Stimulated activated CD8-positive, alpha-beta memory T cell treated with anti-CD3 and anti-CD28 coated beads, Interleukin-4, amount 100 ng/mL, for 48 hours (primary cell): ENCODE measurements at places on chromosomes 13 and 19.

DNA sequence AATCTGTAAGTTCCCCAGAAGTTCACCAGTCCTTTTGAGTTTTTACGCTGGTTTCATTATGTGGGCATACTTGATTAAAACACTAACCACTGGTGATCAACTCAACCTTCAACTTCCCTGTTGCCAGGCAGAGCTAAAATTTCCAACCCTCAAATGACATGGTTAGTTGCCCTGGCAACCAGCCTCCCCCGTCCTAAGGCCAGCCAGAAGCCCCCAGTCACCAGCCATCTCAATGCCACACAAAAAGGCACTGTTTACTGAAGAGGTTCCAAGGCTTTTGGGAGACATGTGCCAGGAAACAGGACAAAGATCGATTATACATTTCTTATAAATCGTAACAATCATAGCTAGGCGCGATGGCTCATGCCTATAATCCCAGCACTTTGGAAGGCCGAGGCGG lies 1.6 kb downstream of the ZNF649 start:
- DNase-seq: no peak

- no peak for DNase-seq
Observed at GRCh38 chr19:39126312-39127187, 964 bp downstream of the PAK4 start.

- peak; percentile 33 for DNase-seq
Observed at GRCh38 chr13:21060338-21061028, 903 bp downstream of the LATS2 start.

- DNase-seq: no peak
Observed at GRCh38 chr19:32458500-32459123, 53.0 kb downstream of the DPY19L3 start.

DNA sequence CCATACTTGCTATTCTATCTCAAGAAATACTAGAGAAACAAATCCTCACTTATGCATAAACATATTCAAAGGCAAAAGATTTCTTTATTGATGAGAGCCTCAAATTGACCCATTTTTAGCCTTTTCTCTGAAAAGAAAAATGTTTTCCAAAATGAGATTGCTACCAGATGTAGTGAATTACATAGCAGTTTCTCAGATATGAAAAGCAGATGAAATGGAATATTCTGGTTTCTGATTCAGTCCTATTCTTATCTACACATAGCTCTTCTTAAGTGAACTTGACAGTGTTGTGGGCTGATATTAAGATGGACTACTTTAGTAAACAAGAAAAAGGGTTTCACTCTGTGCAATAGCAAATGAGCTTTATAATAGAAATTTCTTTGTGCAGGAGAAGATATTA lies 183.5 kb downstream of the DNAJC15 start:
- no peak for DNase-seq

DNA sequence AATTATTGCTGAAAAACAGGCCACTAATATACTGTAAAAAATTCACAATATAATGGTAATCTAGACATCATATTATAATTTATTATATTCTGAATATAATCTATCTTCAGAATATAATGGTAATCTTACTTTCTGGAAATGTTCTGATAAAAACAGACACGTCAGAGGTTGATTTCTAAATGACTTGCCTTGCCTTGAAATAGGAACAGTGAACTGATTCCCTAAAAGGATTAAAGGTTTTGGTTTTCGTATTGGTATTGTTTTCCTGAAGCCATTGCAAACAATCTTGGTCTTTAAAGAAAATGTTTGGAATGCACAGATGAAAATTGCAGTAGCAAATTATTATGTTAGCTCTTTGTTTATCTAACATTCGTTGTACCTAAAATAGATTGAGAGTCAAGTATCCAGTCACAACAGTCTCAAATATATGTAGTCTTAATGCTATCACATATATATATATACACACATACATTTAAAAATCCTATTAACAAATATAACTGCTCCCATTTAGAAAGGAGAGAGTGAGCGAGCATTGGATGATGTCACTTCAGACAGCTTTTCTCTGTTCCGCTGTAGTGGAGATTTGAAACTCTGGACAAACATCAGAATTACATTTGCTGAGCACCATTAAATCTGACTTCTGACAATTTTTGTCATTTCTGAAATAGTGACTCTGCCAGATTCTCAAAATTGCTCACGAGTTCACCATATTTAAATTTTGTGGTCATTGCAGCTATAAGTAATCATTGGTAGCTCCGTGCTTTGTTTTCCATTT lies 1.7 kb downstream of the ITM2B start:
- DNase-seq: no peak

DNA sequence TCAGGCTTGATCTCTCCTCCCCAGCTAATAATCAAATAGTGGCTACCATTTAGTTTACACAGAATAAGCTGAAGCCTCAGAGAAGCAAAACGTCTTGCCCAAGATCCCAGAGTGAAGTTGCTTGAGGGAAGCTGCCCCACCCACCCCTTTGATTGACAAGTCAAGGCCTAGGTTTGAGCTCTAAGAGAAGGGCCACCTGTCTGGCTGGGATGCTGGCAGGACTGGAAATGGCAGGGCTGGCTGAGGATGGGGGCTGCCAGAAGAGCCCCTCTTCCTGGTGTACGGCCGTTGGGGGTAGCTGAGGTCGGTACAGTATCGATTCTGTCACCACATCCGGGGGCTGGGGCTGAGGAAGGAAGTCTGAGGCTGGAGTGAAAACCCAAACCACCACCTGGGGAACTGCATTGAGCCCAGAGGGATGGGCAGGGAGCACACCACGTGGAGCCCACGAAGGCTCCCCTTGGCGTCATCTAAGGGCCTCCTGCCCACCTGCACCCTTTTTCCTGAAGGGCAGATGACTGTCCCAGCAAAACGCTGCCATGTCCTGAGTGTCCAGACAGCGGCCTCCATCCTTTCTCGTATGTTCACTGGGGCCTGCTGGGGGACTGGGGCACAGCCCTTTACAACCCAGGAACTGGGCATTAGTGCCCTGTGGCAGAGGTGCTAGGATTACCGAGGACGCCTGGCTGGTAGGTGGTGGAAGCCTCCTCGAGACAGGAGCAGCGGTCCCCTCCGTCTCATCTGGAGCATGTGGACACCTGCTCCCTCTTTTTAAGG lies 1.4 kb upstream of the PRKD2 start:
- DNase-seq: peak; percentile 71

DNA sequence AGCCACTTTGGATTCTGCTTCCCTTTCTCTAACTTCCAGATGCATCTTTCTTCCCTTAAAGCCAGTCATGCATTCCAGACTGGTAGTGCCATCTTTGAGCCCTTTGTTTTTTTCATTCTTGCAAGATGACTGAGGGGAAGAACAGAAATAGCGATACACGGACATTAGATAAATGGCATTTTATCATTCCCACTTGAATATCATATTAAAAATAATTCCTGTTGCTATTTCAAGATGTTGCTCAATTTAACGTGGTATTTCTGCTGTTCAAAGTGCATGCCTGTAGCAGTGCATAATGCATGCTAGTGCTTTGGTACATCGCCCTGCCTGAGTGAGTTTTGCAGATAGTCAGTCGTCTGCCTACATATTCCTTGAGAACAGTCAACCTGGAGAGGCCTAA lies 140.6 kb upstream of the FRY start:
- DNase-seq: no peak

GRCh38 chr13:99399623-99399974 lies 92.4 kb upstream of the GPR183 start:
- DNase-seq: no peak

- no peak for DNase-seq
Observed at GRCh38 chr13:74795526-74795925, 661.3 kb upstream of the KLF12 start.

DNA sequence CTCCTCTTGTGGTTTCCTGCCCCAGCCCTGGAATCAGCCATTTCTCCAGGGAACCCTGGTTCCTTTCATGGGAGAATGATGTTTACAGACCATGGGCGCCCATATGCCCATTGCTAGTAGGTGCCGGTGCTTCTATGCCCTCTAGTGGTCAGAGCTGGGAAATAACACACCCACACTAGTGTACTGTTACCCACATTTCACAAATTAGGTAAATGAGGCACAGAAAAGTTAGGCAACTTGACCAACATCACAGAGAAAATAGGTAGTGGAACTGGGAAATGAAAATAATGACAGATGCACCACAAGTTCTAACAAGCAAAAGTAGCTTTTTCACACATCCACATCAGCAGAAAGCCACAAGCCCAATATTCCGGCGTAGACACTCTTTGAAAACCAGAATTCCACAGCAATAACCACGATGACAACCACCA lies 1.3 kb upstream of the CEACAM3 start:
- DNase-seq: peak; percentile 74

DNA sequence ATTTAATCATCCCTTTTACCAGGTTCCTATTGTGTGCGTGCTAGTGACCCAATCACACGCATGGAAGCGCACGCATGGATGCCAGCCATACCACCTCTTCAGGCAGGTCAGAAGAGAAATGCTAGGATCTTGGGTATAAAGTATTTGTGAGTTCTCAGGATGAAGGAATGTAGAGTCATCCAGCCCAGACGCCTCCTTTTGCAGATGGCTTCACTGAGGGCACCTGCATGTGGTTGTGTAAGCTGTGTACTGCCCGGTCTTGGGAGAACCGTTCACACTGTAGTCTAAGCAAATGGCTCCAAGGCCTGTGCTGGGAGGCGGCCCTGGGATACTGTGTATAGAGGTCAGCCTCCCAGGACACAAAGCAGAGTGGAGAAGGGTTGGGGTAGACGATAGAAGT lies 7.5 kb downstream of the ARHGEF7 start:
- DNase-seq: no peak

- no peak for DNase-seq
Observed at GRCh38 chr13:80945328-80945727, 604.4 kb upstream of the SPRY2 start.

- no peak for DNase-seq
Observed at GRCh38 chr19:46294494-46294893, 2.3 kb upstream of the HIF3A start.

DNA sequence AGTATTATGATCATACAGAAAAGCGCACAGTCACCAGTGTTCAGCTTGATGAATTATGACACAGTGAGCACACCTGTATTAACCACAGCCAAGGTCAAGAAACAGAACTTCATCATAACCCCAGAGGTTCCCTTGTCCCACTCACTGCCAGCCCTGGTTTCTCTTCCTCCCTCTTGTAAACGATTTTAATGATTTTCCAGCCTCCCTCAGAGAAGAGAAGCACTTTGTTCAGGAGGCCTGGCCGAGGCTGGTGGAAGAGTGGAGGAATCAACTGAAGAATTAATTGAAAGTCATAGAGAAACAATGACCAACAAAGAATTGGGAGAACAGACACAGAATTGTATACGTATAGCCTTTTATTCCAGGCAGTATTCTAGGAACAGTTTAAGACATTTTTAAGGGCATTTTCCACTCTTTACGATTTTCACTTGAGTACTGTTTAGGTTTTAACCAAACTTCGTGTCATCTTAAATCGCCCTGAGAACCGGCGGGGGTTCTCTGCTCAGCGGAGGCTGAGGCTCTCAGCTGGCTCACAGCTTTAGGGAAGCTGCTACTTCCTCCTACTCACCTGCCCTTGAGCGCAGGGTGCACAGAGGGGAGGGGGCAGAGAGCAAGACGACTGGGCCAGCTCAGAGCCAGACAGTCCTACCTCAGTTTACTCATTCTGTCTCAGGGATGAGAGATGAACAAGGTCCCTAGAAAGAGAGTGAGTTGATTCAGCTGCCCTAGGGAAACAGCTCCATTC lies 108.6 kb downstream of the AKAP11 start:
- DNase-seq: peak; percentile 42

DNA sequence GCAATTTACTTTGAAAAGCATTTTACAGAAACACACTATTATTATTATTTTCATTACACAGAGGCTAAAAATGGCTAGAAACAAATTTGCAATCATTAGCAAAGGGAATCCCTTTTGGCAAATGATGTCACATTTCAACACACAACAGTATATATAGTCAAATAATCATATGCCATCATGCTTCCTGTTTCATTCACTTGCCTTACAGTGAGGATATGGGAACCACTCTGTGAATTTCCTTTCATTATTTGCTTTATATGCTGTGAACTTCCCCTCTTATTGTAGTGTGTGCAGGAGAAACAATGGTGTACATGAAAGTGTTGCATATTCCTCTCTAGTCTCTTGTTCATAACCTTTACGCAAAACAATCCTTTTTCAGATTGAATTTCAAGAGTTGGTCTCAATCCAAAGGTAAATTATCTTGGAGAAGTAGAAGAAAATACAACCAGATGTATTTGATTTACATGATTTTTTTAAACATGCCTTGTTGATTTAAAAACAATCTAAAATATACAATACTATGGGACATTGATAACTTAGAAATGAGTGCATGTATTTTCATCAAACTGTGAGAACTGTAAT lies 657.3 kb downstream of the EFNB2 start:
- no peak for DNase-seq

GRCh38 chr13:46392967-46393366 lies 5.9 kb upstream of the RUBCNL start:
- DNase-seq: no peak

DNA sequence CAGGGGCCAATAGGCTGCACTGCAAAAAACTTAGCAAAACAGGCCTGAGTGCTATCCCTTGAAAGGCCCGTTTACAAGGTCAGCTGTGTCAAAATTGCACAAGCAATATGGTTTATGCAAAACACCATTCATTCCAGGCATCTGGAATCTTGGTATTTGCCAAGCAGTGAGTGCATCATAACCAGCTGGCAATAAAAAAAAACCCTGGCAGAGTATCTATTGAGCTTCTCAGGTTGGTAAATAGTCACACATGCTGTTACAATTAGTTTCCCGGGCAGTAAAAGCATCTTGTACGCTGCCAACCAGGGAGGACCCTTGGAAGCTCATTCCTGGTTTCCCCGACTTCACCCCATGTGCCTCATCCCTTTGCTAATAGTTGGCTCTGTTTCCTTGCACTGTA lies 21.3 kb downstream of the ZNF77 start:
- no peak for DNase-seq

DNA sequence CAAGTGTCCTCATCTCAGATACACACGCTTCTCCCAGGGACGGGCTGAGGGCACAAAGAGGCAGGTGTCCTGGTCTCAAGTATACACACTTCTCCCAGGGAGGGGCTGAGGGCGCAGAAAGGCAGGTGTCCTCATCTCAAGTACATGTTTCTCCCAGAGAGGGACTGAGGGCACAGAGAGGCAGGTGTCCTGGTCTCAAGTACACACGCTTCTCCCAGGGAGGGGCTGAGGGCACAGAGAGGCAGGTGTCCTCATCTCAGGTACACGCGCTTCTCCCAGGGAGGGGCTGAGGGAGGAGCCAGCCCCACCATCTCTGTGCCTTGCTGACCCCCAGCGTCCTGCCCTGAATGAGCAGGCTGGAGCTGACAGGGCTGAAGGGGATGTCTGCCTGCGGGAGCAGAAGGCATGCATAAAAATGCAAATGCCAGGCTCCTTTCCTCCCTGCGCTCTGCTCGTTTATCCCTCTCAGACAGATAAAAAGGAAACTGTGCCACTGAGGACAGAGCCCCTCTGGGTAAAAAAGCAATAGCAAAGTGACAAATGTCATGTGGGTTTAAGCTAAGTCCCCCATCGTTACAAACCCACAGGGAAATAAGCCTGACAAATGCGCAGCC lies 96.1 kb upstream of the UQCRFS1 start:
- no peak for DNase-seq

GRCh38 chr13:28981530-28981929 lies 161.4 kb downstream of the MTUS2 start:
- no peak for DNase-seq

GRCh38 chr19:900302-901111 lies 7.2 kb downstream of the RNU6-9 start:
- DNase-seq: no peak
